ENCODE measurements at places on chromosomes 4 and X.

GRCh38 chrX:13764281-13764680, 29.7 kb downstream of the OFD1 start:
- DNase-seq: no peak

DNA sequence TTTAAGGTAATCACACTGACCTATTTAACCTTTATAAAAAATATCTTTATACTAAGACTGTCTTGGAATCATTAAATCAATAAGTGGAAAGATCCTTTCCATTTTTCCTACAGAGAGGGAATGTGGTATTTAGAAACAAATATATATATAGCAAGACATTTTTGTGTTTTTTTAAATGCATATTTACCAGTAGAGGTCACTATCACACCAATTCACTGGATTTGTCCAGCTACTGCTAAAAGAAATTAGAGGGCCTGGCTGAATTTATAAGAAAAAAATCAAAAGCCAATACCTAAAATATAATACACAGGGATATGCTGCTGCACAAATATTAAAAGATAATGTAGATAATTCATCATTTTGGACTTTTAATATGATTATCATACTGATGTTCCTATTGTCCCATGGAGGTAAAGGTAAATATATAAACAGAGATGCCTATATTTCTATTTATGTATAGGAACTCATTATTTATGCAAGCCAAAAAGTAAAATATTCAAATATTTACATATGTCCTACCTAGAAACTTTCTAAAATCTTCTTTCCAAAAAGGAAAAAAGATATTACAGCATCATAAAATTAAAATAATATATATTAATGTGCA, 69.5 kb downstream of the PDE5A start:
- DNase-seq: no peak

DNA sequence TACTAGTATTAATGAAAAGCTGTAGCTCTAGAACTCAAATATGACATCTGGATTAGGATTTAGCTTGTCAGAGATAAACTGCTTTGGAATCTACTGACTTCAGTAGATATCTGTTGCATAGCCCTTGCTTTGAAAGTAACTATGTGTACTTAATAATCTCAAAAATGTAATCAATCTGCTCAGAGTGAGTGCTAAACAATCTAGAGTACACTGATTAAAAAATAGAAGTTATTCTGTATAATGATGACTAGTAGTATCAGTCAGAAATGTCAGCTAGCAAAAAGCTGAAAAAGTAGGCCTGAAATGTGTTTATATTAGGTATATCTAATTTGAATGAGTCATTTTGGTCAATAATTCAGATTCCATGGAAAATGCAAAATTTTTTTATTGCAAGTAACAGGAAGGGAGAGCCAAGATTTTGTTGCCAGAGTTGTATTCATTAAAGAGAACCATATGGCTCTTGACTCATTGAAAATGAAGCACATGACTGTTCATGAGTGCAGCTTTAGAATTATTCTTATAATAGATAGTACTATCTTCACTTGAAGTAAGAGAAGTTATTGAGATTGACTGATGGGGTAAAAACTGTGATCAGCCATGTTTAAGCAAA, 20.0 kb downstream of the CLCN3 start:
- no peak for DNase-seq

DNA sequence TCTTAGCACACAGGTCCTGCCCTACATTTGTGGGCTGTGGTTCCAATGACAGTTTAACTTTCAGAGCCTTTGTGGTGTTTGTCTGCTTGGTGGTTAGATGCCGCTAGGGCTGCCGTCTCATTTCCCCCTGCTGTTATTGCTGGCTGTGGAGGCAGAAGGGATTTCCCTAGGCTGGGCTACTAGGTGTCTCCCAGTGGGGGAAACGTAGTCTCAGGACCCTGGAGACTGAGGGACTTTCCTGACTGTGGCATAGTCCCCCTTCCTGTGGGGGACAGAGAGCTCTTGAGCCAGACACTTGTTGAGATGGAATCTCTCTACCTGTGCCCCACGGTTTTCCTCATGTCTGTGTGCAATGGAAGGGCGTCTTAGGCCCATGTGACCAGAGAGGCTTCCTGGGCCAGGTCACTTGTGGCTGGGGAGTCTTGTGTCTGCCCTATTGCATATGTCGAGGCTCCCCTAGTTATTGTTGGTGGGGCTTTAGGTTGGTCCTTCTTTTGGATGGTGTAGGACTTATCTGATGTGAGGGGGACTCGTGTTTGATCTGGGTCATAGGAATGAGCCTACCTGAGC, 68.2 kb downstream of the ARHGAP10 start:
- DNase-seq: peak; percentile 51

DNA sequence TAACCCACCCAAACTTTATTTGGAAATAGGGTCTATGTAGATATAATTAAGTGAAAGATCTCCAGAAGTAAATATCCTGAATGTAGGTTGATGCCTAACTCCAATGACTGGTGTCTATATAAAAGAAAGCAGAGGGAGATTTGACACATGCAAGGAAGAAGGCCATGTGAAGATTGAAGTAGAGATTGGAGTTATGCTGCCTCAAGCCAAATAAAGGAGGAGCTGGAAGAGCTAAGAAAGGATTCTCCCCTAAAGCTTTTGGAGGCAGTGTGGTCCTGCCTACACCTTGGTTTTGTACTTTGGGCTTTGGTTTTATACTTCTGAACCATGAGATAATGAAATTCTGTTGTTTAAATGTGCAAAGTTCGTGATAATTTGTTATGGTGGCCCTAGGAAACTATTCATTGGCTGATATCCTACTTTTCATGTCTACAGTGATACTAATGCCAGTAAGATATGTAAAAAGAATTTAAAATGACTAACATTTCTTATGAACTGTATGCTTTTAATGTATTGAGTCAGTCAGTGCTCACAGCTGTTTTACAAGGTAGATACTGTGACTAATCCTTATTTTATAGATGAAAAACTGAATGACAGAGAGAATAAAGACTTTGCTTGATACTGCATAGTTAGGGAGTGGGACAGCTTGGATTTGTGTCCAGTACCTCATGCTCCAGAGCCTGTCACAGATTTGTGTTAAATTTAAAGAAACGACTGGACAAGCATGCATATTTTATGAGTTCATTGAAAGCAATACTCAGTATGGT, 5.9 kb upstream of the RAB40AL start:
- no peak for DNase-seq

GRCh38 chrX:12237131-12237530, 98.9 kb downstream of the FRMPD4 start:
- no peak for DNase-seq

DNA sequence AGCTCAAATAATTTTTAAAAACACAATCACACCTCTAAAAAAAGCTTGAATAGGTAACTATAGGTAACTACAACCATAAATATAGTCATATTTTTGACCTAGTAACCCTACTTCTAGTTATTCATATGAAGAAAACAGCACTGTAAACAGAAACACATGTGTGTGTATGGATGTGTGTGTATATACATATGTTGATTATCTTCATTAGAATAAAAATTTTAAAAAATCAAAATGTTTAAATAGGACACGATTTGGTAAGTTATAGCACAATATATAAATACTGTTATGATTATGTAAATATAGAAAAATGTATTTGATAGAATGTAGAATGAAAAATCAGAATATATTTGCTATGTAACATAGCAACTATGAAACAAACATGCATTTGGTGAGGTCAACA, 258.1 kb upstream of the GK2 start:
- no peak for DNase-seq

DNA sequence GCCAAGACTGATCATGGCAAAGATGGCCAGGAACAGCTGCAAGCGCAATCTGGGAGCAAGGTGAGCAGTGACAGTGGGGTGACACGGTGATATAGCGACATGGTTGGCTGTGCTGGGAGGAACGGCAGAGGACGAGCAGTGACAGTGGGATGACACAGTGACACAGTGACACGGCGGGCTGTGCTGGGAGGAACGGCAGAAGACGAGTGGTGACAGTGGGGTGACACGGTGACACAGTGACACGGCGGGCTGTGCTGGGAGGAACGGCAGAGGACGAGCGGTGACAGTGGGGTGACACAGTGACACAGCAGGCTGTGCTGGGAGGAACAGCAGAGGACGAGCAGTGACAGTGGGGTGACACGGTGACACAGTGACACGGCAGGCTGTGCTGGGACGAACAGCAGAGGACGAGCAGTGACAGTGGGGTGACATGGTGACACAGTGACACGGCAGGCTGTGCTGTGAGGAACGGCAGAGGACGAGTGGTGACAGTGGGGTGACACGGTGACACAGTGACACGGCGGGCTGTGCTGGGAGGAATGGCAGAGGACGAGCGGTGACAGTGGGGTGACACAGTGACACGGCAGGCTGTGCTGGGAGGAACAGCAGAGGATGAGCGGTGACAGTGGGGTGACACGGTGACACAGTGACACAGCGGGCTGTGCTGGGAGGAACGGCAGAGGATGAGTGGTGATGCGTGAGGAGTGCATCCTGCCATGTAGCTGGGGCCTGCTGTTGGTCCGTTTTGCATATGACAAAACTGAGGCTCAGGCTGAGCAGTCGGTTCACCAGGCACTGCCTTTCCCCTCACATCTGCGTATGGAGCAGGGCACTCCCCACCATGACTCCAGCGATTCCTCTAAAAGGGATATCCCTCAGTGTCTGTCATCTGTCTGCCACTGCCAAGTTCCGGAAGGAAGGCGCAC, 36.0 kb upstream of the MXD4 start:
- DNase-seq: peak; percentile 37

GRCh38 chrX:37060999-37061398, 52.8 kb downstream of the FAM47C start:
- no peak for DNase-seq

- no peak for DNase-seq
Measured at GRCh38 chr4:180086480-180087190, 2156.6 kb upstream of the TENM3 start.

- no peak for DNase-seq
Measured at GRCh38 chr4:8534129-8534528, 46.1 kb upstream of the GPR78 start.

- DNase-seq: no peak
Measured at GRCh38 chr4:56026596-56026995, 77.9 kb downstream of the CEP135 start.

DNA sequence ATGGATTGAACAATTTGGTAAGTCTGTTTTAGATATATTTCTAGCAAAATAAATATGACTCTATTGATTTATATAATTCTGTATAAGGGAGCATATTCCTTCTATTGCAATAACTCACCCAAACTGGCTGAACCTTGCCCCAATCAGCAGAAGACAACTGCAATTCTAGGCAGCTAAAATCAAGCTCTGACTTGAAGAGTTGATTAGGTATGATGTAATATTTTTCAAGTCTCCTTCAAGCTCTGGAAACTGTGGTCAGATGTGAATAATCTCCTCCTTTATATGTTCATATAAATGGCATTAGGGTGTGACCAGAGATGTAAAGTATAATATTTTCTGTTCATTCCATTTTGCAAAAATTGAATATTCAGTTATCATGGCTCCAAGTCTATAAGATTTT, 8.2 kb downstream of the RASSF6 start:
- DNase-seq: no peak

DNA sequence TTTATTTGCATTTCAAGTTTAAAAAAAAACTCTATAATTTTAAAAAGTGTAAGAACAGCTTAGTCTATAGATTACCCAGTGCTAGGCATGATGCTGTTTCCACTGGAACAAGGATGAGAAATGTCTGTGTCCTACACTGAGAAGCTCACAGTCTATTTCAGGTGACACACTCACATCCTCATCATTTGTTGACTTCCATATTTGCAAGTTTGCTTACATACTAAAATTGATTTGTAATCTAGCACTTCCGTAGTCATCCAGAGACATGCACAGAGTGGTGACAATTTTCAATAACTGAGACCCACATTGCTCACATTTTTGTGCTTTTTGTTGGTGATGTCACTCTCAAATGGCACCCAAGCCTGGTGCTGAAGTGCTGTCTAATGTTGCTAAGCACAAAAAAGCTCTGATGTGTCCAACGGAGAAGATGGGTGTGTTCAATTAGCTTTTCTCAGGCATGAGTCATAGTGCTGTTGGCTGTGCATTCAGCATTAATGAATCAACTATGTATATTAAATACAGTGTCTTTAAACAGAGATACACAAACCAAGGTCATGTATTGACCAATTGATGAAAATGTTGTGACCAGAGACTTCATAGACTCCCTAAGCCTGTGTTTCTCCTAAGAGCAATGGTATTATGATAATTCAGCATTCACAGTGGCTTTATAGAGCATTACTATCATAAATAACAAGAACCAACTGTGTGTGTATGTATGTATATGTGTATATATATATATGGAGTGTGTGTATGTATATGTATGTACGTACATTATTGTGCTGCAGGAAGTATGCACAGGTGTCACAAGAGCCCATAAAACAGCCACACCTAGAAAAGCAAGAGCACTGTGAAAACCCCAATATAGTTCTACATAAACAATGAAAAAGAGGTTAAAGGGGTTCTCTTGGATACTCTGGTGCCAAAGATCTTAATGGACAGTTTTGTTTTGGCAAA, 31.2 kb upstream of the VCX3B start:
- no peak for DNase-seq

GRCh38 chr4:10981096-10981495, 296.5 kb upstream of the CLNK start:
- DNase-seq: no peak

DNA sequence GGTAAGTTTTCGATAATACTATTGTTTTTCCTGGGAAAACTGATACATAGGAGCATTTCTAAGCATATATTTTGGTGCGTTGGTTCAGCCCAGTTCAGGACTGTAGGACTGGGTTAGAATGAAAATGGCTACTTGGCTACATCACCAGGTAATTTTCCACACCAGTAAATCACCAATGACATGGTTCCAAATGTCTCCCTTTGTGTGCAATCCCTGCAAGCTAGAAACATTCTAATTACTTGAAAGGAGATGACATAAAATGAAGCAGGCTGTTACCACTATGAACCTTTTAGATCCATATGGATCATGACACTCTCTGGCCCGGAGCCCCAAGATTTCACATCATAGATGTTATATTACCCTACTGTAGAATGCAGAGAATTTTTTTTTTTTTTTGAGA, 577.4 kb upstream of the FTHL17 start:
- no peak for DNase-seq

DNA sequence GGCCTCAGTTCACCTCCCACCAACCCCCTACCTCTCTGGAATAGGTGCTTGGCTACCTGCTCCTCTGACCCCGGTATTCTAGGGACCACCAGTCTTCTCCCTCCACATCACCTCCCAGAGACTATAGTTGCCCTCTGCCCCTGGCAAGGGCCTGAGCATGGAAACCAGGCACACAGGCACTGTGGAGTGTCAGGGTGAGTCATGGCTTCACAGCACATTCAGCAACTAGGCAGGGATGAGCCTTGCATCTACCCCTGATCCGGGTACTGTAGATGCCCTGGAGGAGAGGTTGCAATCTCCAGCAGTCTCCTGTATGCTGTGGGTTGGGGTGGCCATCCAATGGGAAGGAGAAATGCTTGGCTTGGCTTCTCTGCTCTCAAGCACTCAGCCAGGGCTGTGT, 472.7 kb downstream of the IDS start:
- DNase-seq: no peak

All from activated T-cell treated with anti-CD3 and anti-CD28 coated beads, Interleukin-2, amount 50 U/mL, for 1 hour (primary cell).